ENCODE measurements at places on chromosomes 1 and 21. TPM values are rescaled to one million over a fixed set of nuclear protein-coding genes. Genes with fewer than 3 reads are reported as not detected.

GRCh38 chr21:38830671-38831525 lies 25.2 kb downstream of the ETS2 start:
- no peak for DNase-seq

- peak; percentile 90 for DNase-seq
Observed at GRCh38 chr1:13517193-13517812, 3.5 kb upstream of the LRRC38 start.

Gene ARMH1
- 4.6 TPM for total RNA-seq

Gene OPRD1
- 0.56 TPM for total RNA-seq

GRCh38 chr21:28224191-28224726 lies 768.4 kb downstream of the LTN1 start:
- no peak for DNase-seq

Gene PTGFR
- total RNA-seq, result 0.38 TPM

GRCh38 chr1:78683079-78683478 lies 33.4 kb downstream of the IFI44 start:
- no peak for DNase-seq

GRCh38 chr1:70842562-70842961 lies 205.1 kb downstream of the PTGER3 start:
- no peak for DNase-seq

Gene ZNF648
- not detected for total RNA-seq

- no peak for DNase-seq
Observed at GRCh38 chr1:155472491-155473083, 90.0 kb downstream of the ASH1L start.

Gene RPTN
- not detected for total RNA-seq

- DNase-seq, result no peak
Observed at GRCh38 chr21:41110161-41110560, 57.8 kb upstream of the BACE2 start.

- DNase-seq, result peak; percentile 87
Observed at GRCh38 chr1:45802343-45803298, 791 bp upstream of the MAST2 start.

- DNase-seq, result no peak
Observed at GRCh38 chr1:173193639-173194038, 13.5 kb downstream of the TNFSF4 start.

Gene TSSK3
- 6.4 TPM for total RNA-seq

GRCh38 chr1:25484096-25484495 lies 53.4 kb downstream of the MACO1 start:
- DNase-seq, result no peak

- DNase-seq, result no peak
Observed at GRCh38 chr1:182676274-182676673, 8.1 kb downstream of the RGS8 start.

DNA sequence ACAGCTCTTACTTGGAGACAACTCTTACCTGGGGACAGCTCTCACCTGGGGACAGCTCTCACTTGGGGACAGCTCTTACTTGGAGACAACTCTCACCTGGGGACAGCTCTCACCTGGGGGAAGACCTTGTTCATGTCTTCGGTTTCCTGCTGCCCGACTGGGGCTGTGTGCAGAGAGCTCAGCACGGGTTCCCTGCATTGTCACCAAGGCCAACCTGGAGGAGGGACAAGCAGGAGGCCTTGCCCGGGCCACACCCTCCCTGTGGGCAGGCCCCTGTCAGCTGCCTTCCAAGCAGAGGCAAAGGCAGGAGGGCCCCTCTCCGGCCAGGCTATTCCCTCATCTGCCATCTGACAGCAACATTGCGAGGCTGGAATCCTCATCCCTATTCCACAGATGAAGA lies at the start of gene LDLRAD1:
Gene LDLRAD1 (minus strand): TSS at position 208 of the 400 bp plus-strand sequence. CDS start 74 bp downstream, at position 134.
- DNase-seq, result peak; percentile 79

DNA sequence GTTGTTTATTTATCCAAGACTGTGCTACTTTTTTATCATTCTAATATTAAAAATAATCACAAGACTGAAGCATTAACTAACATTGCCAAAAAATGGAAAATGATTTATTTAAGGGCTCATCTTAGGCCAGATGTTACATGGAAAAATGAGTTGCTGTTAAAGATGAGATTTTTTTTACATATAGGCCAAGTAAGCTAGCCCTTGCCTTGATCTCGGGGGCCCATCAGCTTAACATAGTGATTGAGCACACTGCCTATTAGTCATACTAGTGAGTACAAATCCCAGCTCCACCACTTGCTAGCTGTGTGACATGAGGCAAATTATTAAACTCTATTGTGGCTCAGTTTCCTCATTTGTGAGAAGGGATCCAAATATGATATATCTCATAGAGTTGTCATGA lies 275.9 kb upstream of the SNX7 start:
- no peak for DNase-seq

- DNase-seq, result no peak
Observed at GRCh38 chr1:23020706-23021405, 1.6 kb downstream of the KDM1A start.

DNA sequence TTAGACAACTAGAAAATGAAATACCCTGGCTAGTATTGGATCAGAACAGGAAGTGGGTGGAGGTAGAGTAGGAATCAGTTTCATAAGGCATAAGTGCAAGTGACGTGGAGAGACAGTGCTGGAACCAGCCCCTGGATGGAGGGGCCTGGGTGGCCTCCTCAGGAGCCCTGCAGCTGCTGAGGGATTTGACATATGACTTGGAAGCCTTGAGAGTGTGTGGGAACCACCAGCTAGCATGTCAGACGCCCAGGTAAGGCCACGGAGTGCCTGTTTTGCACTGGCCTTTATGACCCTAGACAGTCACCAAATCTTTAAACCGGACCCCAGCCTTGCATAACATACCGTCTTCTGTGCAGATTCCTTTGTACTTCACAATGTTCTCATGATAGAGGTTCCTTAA lies 94.4 kb downstream of the RAVER2 start:
- DNase-seq, result no peak

Data from endodermal cell (in vitro differentiated cells).